ENCODE measurements at places on chromosomes 16 and 17. TPM values are rescaled to one million over a fixed set of nuclear protein-coding genes. Genes with fewer than 3 reads are reported as not detected.
A peak's percentile ranks its signal among the peaks of the same experiment; 100 is the strongest.

The PRCD gene
- total RNA-seq = not detected

GRCh38 chr17:149897-150584, 12.7 kb downstream of the SCGB1C2 start:
- no peak for DNase-seq

DNA sequence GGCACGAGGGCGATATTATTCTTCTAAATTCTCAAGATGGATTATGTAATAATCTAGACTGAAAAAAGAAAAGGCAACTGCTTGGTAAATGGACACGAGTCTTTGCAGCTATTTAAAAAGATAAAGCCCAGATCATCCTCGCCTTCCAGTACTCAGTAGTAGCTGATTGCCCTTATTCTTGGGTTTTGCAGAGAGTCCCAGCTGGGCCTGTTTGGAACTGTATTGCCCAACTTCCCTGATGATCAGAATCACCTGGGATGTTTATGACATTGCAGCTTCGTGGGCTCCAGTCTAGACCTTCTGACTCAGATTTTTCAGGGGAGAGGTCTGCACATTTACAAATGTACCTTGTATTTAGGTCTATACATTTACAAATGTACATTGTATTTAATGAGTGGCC, 213.5 kb downstream of the RAB11FIP4 start:
- DNase-seq = no peak

DNA sequence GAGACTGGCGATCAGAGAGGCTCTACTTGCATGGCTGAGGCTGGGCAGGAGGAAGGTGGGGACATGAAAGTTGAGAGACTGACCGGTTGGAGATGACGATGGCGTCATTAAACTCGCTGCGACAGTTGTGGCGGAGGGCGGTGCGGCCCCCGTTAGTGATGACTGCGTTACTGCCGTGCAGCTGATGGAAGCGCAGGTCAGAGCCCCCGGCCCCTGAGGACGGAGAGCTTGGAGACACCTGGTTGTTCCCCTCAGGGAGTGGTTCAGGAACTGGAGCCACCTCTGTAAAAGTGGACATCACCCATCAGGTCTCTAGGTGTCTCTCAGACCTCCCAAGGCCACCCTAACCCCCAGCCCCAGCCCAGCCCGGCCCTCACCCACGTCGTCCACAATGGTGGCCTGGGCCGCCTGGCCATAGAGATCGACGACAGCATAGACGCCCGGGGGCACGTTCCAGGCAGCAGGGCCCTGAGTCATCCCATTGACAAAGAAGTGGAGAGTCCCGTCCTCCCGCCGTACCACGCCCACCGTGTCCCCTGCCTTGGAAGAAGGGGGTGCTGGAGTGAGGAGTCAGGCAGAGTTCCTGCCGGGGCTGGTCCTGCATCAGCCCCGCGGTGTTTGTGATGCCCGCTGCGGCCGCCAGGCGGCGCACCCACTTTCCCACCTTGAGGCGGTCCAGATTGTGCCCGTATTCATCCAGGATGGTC, 5.3 kb downstream of the NEURL4 start:
- DNase-seq = peak; percentile 17

DNA sequence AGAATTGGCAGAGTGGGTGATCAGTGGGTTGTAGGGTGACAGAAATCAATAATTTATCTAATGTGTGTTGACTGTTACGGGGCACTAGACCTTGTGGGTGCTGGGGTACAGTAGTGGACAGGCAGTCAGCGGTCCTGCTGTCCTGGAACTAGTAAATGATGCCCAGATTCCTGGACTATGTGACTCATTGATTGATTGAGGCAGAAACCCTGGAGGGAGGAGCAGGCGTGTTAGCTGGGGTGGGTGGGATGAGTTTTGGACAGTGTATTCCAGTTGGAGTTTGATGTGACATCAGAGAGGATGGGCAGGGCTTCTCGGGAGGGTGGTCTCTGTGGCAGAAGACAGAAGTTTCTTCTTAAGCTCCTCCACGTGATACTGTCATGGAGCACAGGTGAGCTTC, 24.4 kb downstream of the PRMT7 start:
- peak; percentile 42 for DNase-seq

GRCh38 chr16:73043828-73044467, 4.0 kb downstream of the ZFHX3 start:
- peak; percentile 52 for DNase-seq

DNA sequence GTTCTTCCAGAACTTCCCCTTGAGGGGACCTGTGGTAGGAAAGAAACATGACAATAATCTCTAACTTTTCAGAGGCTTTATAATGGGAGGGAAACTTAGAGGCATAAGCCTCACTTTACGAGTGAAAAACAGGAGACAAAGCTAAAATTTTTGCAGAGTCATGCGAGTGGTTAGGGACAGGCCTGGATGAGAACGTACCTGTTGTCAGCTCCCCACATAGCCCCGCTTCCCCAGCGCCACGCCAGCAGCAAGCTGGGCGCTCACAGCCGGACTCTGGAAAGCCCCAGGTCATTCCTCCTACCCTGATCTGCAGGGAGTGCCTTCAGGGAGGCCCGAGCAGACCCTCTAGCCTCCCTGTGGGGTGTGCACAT, 53.6 kb downstream of the LDHD start:
- DNase-seq = no peak

- no peak for DNase-seq
Measured at GRCh38 chr16:70793851-70794502, 7.0 kb downstream of the VAC14 start.
